Stimulated activated CD8-positive, alpha-beta memory T cell treated with anti-CD3 and anti-CD28 coated beads, Interleukin-7, amount 100 ng/mL, for 24 hours (primary cell): ENCODE measurements at places on chromosomes 5 and 9.

GRCh38 chr5:146027751-146028150, 77.6 kb downstream of the PLAC8L1 start:
- DNase-seq: no peak

DNA sequence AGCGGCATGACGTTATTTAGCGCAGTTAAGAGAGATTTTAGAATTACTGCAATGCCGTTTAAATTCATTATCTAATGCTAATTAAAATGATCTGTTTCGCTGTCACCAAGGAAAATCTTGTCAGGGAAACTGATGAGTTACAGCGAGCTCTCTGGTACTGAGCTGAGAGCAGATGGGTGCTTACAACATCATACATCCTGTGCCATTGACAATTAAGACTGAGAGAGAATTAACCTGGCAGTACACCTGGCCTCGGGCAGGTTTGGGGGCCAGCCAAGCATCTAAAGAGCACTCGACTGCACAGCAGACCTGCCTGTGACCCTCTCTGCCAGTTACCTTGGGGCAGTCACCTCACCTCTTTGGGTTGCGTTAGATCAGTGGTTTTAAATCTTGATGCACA, 55.0 kb downstream of the PUM3 start:
- no peak for DNase-seq

DNA sequence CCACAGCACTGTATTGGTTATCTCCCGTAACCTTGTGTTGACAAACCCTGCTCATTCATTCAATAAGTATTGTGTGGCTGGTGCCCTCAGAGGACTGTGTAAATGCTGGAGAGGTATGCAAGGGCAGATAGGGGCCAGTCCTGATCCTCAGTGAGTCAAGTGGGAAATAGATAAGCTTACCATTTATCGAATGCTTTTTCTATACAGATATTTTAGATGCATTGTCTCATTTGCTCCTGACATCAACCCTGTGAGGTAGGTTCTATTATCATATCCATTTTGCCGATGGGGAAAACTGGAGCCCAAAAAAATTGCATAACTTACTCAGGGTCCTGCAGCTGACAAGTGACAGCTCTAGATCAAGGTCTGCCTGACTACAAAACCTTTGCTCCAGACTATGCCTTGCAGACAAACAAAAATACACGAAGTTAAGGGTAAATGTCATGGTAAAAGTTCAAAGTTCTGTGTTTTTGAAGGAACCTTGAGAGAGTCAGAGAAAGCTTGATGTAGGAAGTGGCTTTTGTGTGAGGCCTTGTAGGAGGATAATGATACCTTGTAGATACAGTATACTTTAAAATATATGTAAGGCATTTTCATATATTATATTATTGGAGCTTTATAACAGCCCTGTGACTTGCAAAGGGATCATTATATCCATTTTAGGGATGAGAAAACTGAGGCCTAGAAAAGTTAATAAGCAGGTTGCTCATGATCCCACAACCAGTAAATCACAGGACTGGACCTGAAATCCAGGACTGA, 22.7 kb downstream of the CYFIP2 start:
- DNase-seq: no peak

DNA sequence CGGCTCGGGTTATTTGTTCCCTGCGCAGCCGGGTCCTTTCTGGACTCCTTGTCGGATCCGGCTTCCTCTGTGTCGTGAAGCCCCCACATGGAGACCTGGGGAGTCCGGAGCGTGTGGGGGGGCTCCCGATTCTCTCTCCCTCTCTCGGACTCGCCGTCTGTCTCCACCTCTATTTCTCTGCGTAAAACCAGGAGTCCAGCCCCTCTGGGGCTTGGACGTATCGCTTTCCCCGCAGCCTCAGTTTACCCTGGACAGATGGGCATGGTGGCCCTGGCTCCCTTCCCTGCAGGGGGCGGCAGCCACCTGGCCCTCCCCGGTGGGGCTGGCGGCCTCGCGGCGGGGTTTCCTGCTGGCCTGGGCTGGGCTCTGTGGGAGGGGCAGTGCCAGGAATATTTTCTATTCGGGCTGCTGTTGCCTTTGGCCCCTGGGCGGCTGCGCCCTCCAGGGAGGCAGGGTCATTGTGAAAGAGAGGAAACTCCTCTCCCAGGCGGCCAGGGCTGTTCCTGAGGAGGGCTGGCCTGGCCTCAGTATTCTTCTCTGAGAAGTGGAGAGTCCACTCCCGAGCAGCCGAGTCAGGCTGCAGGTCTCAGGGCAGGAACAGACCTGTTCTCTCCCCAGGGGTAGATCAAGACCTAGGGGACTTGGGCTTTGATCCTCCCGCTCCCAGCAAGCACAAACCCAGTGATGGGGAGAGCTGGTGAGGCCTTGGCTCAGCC, 665 bp downstream of the ASS1 start:
- no peak for DNase-seq

DNA sequence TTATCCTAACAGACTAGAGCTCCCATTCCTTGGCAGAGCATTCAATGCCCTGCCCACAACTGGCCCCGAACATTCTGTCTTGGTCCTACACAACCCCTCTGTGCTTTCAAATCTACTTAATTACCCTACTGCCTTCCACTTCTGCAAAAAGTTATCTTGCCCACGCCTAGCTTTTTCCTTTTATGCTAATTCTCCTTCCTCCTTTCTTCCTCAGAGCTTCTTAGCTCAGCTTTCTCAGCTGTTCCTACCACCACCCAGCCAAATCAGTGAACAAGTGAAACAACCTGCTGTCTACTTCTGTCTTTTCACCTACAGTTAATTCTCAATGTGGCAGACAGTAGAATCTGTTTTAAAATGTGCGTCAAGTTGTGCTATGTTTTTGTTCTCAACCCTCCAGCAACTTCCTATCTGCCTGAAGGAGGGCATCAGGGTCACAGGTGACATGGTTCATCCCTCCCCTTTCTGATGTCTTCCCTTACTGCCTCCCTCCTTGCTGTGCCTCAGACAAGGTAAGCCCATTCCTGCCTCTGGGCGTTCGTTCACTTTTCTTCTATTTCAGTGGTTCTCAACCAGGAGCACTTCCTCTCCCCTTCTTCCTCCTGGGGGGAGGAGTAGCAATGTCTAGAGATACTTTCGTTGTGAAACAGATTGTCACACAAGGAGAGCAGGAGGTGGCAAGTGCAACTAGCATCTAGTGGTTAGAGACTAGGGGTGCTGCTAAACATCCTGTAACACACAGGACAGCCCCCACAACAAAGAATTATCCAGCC, 1.3 kb upstream of the REEP5 start:
- no peak for DNase-seq

DNA sequence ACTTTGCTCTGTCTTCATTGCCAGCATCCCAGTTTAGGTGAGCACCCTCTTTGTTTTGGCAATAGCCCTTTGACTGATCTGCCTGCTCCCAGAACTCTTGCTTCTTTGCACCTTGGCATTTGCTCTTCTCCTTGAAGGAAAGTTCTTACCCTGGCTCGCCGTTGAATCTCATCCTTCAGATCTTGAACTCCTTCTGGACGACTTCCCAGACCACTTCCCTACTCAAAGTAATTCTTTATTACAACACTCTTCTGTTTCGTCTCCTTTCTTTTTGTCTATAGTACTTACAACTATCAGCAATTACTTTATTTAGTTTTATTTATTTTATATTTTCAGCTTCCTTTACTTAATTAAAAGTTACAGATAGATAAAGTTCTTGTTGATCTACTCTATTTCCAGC, 1510.1 kb downstream of the MAT2B start:
- DNase-seq: no peak

DNA sequence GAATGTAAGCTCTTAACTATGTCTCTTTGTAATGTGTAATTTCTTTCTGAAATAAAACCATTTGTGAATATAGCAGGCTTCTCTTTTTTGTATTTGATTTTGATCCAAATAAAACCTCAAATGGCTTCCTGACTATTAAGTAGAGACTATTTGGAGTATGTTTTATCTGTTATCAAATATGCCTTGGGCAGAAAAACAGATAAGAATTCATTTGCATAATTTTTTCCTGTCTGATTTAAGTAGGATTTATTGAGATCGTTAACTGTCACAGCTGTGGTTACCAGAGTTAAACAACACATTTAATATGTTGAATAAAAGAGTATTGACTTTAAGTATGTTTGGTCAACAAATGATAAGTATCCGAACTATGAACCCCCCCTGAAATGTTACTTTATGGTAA, 104.9 kb downstream of the MELK start:
- no peak for DNase-seq

DNA sequence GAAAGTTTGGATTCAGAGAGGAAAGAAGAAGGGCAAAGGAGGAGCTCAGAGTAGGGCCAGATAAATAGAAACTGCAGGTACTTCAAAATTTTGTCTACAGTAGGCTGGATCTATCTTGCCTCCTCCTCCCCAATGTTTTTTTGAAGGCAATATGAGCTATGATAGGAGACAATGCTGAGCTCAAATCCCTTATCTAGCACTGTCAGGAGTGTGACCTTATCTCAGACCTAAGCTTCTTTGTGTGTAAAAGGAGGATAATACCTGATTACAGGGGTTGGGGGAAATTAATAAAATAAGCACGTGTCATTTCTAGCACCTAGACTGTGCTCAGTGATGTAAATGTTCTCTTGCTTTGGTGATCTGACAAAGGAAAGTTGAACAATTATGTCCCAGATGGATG, 137.8 kb upstream of the CD180 start:
- no peak for DNase-seq

DNA sequence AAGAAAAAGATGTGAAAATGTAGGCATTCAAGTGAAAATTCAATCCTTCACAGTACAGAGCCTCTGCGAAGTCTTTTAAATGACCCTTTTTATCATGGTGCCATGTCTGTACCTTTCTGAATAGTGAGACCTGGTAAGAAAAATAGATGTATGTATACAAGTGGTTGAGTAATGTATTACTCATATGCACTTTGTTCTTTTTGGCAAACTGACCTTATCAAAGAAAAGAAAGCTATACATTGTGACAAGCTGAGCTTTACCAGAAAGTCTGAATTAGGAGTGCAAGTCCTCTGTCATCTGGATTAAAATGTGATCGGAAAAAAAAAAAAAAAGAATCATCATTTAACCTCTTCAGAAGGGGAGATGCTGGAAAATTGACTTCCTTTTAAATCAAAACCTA, 356.4 kb upstream of the CCNH start:
- DNase-seq: no peak

DNA sequence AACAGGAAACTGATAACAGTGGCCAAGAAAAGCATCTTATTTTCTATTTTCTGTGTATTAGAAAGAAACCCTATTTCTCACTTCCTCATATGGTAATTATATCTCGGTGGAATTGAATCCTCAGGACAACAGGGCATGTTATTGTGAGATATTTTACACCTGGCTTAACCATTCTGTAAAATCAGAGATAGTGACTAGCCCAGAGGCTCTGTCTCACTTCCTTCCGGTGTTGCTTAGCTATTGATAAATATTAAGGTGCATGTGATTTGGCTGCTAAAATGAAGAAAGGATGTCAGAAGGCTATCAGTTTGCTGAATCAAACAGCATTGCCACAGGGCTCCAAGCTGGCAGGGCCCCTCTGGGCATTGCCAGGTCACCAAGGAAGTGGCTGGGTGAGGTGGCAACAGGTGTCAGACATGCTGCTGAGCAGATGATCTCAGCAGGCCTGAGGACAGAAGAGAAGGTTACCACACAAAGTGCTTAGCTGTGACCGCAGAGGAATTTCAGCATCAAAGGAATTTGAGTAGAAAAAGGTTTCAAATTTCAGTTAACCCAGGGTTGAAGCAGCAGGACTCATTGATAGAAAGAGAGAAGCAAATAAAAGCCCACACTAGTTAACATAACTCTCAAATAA, 330.7 kb downstream of the PDE4D start:
- no peak for DNase-seq

DNA sequence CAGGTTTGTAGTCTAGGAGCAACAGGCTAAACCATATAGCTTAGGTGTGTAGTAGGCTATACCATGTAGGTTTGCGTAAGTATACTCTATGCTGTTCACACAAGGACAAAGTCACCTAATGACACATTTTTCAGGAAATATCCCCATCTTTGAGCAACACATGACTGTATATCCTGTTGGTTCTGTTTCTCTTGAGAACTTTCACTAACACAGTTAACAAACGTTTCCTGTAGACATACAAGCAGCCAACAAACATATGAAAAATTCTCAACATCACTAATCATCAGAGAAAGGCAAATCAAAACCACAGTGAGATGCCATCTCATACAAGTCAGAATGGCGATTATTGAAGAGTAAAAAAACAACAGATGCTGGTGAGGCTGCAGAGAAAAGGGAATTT, 68.2 kb downstream of the NR2F1-AS1 start:
- DNase-seq: no peak

DNA sequence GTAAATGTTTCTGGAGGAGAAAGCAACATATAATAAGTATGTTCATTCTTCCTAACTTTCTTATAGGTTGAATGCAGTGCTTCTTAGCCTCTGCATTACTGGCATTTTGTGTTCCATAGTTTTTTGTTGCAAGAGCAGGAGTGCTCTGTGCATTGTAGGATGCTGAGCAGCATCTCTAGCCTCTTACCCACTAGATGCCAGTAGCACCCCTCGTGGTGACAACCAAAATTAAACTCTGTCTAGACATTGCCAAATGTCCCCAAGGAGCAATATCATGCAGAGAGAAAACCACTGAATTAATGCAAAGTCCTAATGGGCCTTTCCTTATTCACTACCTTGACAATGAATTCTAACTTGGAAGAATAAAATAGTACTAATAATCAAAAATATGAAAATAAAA, 147.0 kb downstream of the GLIS3 start:
- DNase-seq: no peak

GRCh38 chr5:65625743-65626142, 916 bp downstream of the SHLD3 start:
- no peak for DNase-seq

- DNase-seq: no peak
Measured at GRCh38 chr9:16012621-16013020, 459.8 kb downstream of the CCDC171 start.

GRCh38 chr5:122471031-122471751, 159.2 kb downstream of the SNCAIP start:
- DNase-seq: no peak

GRCh38 chr9:86830356-86830755, 117.0 kb downstream of the GAS1 start:
- DNase-seq: no peak

DNA sequence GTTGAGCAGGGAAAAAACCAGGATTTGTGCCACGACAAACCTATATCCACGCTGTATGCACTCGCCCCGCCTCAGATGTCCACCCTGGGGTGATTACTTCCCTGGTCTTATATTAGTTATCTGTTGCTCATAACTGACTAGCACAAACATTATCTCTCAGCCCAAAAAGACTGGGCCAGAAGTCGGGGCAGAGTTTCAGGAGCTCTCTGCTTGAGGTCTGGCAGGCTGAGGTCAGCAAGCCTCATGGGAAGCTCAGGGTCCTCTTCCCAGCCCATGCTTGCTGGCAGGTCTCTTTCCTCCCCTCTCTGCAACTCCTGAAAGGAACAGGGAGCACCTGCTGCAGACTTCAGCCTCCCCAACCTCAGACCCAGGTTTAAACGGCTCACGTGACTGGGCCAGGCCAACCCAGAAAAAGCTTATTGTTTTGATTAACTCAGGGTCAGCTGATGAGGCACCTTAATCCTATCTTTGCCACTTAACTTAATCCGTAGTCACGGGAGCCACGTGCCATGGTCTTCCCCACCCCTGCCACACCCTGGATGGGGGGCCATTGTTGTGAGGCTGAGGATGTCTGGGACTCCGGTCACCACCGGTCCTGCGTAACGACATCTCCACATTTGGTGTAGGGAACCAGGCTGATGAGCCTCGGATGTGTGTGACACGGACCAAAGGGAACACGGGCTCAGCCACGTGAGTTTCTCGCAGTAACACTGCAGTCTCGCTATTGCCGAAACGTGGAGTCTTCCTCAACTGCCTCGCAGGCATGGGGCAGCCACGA, 123.7 kb upstream of the IRX4 start:
- DNase-seq: no peak

GRCh38 chr5:165282491-165282890, 1777.1 kb downstream of the MAT2B start:
- DNase-seq: no peak
